ENCODE measurements at places on chromosomes 12 and 14.

DNA sequence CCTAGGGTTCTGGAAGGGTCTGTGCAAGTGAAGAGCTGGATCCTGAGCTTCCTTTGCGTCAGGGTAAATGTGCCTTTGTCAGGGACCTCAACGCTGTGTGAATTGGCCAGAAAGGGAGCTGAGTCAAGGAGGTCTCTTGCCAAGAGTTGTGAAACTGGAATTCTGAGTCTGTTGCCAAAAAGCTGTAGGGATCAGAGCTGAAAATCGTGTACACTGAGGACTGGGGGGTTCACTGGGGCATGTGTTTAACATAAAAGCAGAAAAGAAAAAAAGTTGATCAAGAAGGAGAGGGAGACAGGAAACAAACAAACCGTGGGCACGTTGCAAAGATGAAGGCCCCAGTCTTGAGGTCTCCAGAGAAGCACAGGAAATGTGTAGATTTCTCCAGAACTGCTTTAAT lies 1081.5 kb downstream of the VRK1 start:
- no peak for DNase-seq

GRCh38 chr12:104790296-104791125 lies 167.6 kb downstream of the SLC41A2 start:
- peak; percentile 29 for DNase-seq

DNA sequence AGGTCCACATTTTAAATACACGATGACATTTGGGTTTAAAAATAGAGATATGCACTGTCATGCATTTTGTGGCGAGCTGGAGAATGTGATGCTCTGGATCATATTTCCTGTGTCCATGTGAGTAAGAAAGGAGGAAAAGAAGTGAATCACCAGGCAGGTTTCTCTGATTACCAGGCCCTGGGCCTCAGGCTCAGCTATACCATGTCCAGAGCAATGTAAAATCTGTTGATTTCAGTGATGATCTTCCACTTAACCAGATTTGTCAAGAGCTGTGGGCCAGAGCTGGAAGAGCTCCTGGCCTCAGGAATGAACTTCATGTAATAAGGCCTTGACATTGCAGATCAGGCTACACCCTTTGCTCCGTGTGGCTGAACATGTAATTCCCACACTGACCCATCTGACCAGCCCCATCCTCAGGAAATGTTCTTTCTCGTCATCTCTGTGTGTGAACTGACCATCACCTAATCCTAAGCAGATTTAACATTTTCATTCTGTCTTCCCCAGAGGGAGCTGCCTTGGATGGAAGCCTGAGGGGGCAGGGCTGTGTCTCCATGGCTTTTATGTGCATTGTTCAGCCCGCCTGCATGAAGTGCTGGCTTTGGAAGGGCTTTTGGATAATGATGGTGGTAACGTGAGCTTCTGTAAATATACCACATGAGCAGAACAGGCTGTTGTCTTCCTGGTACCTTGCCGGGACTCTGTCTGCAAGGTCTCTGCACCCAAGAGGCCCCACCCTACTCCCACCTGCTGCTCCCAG lies 54.5 kb downstream of the CRACR2A start:
- DNase-seq, result no peak

DNA sequence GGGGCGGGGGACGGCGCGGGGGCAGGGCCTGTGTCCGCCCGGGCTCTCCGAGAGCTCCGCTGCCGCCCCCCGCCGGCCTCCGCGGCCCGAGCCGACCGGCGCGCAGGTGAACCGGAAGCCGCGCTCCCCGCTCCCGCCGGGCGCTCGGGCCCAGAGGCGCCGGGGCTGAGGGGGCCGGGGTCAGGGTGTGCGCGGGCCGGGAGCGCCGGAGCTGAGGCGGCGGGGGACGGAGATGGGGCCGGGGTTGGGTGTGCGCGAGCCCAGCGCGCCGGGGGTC lies 431 bp downstream of the HIP1R start:
- DNase-seq, result no peak

DNA sequence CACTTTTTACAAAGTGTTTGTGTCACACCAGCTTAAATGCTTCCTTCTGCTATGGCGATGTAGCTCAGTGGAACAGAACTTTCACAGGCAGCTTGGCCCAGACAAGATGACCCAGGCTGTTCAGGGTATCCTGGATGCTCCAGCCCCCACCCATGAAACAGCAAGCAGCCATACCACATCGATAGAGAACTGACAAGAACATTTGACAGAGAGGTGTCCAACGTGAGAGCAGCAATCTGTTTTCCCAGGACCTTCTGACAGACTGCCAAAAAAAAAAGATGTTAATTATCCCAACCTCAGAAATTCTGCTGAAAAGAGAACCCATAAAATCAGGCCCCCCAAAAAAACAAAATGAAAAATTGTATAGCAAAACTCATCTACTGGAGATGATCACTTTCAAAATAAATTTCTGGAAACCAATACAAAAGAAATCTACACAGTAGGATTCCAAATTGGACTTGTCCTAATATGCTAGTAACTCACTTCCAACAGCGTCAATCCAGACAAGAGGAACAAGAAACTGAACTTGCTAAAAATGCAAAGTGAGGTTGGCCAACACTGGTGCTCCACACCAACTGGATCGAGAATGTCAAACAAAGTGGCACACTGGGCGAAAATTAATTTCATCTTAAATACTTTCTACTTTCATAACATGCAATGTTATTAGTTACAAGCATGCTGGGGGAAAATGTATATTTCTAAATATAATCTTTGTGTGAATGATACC lies 118.8 kb downstream of the DPF3 start:
- no peak for DNase-seq

DNA sequence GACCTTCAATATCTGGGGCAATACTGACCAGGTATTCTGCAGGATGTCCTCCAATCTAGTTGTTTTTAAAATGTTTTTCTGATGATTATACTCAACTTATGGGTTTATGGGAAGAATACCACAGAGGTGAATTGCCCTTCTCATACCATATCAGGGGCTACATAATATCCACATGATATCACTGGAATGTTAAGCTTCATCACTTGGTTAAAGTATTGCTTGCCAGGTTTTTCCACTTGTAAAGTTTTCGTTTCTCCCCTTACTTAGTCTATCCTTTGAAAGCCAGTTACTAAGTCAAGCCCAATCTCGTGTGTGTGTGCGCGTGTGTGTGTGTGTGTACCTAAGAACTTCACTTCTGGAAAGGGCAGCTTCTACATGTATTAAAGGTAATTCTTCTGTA lies 980.9 kb upstream of the FBXO33 start:
- no peak for DNase-seq

GRCh38 chr14:105859717-105860614 lies 333.6 kb downstream of the TMEM121 start:
- DNase-seq, result no peak

GRCh38 chr12:50803230-50803875 lies 39.4 kb upstream of the TMPRSS12 start:
- DNase-seq, result no peak

DNA sequence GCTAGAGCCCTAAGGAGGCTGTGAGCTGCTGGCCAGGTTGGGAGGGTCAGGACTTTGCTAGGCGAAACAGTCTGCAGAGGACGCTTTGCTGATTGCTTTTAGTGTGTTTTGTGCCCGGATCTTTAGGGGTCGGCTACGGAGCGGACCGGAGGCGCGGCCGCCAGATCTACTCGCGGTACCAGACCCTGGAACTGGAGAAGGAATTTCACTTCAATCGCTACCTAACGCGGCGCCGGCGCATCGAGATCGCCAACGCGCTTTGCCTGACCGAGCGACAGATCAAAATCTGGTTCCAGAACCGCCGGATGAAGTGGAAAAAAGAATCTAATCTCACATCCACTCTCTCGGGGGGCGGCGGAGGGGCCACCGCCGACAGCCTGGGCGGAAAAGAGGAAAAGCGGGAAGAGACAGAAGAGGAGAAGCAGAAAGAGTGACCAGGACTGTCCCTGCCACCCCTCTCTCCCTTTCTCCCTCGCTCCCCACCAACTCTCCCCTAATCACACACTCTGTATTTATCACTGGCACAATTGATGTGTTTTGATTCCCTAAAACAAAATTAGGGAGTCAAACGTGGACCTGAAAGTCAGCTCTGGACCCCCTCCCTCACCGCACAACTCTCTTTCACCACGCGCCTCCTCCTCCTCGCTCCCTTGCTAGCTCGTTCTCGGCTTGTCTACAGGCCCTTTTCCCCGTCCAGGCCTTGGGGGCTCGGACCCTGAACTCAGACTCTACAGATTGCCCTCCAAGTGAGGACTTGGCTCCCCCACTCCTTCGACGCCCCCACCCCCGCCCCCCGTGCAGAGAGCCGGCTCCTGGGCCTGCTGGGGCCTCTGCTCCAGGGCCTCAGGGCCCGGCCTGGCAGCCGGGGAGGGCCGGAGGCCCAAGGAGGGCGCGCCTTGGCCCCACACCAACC lies 1.5 kb downstream of the HOXC6 start:
- no peak for DNase-seq

DNA sequence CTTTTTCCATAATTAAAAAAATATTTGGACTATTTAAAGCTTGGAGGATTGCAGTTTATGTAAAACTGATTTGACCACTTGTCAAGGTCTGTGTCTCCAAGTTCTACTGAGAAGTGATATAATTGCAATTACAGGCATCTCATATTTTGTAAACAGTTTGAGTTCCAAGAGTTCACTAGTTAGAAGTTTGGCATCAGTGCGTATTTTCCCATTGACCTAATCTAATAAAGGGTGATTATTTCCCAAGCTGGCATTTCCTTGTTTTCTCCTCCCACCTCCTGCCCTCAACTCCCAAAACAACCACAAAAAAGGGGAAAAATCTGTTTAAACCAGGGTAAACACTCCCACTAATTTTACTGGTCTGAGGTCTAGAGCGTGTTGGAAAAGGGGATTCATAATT lies 3.0 kb upstream of the MYF6 start:
- DNase-seq, result no peak

GRCh38 chr12:15152868-15153267 lies 68.3 kb downstream of the RERG start:
- no peak for DNase-seq

DNA sequence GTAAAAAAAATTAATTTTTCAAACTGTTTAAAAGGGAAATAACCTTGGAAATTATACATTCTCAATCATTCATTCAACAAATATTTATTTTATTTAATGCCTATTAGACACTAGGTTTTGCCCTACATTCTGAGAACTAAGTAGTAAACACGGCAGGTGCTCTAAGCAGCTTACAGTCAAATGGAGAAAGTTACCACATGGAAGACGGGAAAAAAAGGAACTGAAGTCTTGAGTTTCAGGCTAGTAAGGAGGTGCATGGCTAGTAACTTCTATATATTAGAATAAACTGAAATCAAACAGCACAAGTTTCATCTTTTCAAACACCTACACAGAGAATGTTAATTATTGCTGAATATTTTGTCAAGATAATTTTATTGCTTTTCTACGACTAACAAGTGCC lies 52.9 kb downstream of the C12orf42 start:
- DNase-seq, result no peak

DNA sequence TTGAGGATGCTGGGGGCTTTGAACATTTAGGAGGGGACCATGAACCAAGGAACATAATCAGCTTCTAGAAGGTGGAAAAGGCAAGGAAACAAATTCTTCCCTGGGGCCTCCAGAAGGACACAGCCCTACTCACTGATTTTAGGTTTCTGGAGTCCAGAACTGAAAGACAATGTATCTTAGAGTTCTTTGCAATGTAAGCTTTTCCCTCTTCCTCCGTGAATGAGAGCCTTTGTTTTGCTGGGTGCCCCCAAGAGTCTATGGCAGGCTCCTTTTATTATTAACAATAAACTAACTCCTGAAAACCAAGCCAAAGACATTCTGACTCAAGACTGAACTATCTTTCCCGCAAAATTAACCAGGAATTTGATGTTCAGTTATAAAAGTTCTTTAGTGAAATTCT lies 204.1 kb downstream of the STXBP6 start:
- no peak for DNase-seq

DNA sequence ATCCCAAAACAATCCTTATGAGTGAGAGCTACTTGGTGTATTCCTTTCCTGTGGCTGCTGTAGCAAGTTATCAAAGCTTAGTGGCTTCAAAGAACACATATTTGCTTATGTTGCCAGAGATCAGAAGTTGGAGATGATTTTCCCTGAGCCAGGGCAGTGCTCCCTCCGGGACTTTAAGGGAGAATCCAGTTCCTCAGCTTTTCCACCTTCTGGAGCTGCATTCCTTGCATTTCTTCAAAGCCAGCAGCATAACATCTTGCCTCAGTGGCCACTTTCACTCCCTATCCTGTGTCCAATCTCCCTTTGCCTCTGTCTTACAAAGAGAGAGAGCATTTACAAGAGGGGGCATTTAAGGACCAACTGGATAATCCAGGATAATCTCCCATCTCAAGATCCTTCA lies 33.7 kb downstream of the P2RX7 start:
- DNase-seq, result no peak

DNA sequence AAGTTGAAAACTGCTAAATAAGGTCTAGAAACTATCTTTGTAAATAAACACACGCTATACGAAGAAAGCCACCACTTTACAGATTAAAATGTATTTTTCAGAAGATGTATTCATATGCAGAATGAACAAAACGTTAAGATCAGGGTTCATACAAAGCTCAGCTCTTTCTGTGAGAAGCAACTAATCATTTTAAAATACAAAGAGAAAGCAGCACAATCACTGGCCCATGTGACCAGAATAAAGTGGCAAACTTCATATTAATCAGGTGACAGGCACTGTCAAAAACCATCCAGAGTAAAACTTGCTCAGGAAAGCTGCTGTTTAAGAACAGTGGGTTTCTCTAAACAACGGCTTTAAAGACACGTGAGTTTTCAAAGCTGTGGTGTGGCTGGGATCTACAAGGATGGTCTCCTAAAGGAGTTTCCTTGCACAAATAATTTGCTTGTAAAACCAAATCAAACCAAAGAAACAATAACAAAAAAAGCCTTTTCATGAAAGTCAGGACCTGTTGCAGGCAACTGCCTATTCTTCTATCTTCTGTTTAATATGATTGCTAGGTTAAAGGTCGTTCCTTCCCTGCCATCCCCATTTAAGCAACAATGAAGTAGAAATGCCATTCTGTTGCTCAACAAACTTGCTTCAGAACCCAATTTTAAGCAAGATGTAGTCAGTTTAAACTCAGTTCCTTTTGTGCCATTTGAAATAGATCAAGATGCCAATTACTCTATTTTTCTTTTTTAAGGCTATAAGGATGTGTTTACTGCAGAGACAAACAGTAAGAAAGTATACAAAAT lies 22.3 kb downstream of the SEL1L start:
- no peak for DNase-seq

All from activated T-cell treated with anti-CD3 and anti-CD28 coated beads for 4 hours (primary cell).